ENCODE measurements at places on chromosomes 13 and 19.

DNA sequence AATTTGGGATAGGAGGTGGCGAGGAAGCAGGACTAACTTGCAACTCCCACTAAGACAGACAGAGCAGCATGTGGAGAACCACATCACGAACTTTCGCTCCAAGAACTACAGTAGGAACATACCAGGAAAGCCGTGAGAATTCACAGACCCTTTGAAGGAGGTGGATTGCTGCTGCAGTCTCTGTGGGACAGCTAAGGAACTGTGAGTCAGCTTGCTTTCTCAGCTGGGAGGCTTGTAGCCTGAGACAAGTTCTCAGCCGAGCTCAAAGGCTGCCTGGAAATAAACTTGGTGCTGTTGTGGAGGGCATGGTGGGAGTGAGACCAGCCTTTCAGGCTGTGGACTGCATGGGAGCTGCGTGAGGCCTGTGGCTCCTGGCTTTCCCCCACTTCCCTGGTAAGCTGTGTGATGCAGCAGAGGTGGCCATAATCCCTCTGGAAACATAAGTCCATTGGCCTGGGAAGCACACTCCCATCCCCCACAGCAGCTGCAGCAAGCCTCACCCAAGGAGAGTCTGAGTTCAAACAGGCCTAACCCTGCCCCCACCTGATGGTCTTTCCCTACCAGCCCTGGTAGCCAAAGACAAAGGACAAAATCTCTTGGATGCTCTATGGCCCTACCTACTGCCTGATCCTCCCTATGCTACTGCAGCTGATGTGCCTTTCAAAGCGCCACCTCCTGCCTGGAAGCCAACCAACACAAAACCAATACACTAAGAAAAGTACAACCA is 441.1 kb upstream of the HTR2A start:
- no peak for DNase-seq

DNA sequence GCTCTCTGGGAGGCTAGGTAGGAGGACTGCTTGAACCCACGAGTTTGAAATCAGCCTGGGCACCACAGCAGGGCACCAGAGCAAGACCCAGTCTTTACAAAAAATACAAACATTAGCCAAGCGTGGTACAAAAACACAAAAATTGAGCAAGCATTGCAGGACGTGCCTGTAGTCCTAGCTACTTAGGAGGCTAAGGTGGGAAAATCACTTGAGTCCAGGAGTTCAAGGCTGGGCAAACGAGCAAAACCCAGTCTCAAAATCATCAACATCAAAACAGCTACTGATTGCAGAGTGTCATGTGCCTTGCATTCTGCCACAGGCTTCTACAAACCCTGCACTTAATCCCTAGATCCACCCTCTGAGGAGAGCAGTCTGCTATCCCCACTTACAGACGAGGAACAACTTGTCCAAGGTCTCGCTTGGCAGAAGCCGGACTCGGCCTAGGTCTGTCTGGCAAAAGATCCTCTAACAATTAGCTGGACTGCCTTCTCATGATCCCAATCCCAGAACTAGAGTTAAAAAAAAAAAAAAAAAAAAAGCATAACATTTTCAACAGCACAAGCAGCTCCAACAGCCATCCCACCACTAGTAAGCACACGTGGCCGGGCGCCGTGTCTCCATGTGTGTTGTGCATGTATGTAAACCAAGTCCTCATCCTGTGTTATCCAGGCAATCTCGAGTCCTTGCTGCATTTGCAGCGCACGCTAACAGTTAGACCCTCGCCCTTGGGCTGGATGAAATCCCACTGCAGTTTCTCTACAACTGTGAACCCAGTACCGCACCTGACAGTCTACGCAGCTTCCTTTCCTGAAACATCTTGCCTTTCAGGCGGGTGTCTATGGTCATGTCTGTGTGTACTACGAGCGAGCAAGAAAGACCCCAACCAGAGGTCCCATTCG is 2.0 kb downstream of the PPP6R1 start:
- no peak for DNase-seq

DNA sequence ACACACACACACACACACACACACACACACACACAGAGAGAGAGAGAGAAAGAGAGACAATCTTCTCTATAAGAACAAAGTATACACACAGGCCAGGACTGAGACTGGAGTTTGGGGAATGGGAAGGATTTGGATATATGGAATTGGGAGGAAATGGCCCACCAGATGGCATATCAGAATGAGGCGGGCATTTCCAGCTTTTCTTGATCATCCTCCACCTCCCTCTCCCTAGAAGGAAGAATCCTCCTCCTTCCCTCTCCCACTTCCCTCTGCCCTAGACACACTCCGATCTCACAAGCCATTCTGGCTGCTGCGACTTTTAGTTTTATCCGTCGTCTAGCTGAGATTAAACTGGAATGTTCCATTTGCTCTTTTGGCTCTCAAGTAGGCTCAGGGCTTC is 10.0 kb upstream of the CEBPG start:
- DNase-seq: no peak

DNA sequence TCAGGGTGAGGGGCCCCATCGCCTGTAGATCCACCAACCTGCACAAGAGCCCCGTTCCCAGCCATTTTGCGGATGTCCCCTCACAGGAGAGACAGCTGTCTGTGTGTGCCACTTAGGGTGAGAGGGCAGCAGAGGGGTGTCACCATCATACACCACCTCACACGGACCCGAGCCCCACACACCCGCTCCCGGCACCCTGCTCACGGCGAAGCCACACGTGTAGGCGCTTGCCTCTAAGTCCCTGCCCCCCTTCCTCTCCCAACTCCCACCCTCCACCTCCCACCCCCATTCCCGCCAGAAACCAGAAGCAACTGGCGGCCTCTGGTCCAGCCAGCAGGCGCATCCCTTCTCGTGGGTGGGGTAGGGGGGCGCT is 4.0 kb upstream of the DPF1 start:
- DNase-seq: no peak

GRCh38 chr19:1455002-1455335 is 5.0 kb downstream of the APC2 start:
- no peak for DNase-seq

DNA sequence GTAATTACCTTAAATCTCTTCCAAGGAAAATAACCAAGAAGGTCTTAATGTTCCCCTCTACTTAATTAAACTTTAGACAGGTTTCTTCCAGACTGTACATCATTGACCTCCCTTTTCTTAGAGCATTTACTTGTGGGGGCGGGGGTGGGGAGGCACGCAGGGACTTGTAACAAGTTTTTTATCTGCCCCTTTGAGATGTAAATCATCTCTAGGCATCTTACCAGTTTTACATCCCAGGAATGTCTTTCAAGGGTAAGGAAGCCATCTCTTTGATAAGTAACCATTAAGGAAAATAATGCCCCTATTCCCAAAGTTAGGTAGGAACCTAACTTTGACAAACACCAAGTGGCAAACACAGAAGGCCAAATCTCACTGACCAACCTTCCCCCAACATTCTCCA is 528.6 kb downstream of the SUCLA2 start:
- no peak for DNase-seq

GRCh38 chr13:75978818-75979217 is 342.7 kb downstream of the LMO7 start:
- DNase-seq: no peak

DNA sequence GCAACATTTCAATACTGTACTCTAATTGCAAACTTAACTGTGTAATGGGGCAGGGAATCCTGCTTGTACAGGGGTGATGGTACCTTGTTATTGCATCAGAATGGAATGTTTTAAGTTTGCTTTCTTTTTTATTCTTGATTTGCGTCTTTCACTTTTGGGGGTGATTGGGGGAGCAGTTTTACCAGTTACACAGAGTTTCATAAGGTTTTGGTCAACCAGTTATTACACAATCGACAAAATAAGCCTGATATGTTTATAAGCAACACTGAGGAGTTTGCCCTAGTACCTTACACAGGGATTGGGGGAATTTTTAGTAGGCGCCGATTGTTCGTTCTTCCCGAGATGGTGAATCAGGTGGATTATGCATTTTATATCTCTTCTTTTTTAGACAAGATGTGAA is 2.7 kb downstream of the KLF5 start:
- no peak for DNase-seq

GRCh38 chr13:101835920-101836319 is 383.4 kb downstream of the ITGBL1 start:
- no peak for DNase-seq

- no peak for DNase-seq
Observed at GRCh38 chr13:104105418-104106355, 1039.5 kb upstream of the SLC10A2 start.

- no peak for DNase-seq
Observed at GRCh38 chr19:5914358-5914774, 312 bp downstream of the CAPS start.

- DNase-seq: no peak
Observed at GRCh38 chr19:15556634-15557181, 48.4 kb downstream of the CYP4F22 start.

- no peak for DNase-seq
Observed at GRCh38 chr13:49553888-49554287, 31.5 kb downstream of the RCBTB1 start.

GRCh38 chr19:21612403-21612872 is 107.0 kb downstream of the ZNF429 start:
- no peak for DNase-seq

GRCh38 chr13:113605866-113606438 is 21.4 kb downstream of the TFDP1 start:
- no peak for DNase-seq

DNA sequence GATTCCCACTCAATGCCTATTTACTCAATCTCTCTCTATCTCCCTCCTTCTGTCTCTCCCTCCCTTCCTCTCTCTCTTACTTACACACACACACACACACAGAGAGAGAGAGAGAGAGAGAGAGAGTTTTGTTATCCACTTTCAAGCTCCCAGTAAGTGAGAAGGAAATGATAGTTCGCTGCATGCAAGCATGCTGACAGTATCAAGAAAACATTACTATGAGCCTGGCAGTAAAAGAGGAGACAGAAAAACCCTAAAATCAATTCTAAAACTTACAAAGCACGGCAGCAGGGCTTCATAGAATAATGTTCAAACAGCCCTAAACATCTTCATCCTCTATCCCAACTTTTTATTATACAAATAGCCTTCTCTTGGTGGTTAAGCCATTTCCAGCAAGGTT is 171.9 kb downstream of the FOXO1 start:
- DNase-seq: no peak

DNA sequence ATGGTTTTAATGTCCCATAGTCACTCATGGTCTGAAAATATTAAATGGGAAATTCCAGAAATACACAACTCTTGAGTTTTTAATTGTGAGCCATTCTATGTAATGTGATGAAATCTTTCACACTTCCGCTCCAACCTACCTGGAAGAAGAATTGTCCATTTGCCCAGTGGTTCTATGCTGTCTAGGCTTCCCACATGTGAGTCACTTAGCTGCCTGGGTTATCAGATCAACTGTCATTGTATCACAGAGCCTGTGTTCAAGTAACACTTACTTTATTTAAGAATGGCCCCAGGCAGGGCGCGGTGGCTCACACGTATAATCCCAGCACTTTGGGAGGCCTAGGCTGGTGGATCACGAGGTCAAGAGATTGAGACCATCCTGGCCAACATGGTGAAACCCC is 1450.5 kb downstream of the EFNB2 start:
- DNase-seq: no peak

DNA sequence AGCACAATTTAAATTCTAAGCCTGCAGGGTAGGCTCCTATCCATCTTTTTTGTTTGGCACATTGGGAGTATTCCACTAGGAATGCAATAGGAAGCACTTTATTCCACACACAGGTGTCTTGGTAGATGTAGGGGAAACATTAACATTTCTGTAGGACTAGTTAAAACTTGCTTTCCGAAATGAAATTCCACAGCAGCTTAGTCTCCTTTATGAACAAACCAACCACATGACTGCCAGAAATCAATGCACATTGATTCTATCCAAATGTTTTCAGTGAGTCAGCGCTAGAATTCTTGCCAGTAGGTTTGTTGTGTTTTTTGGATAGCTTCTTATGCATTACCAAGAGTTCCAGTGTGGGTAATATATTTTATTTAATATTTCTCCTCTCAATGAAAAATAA is 207.9 kb upstream of the CSNK1A1L start:
- peak; percentile 57 for DNase-seq

- DNase-seq: peak; percentile 73
Observed at GRCh38 chr19:46478356-46478986, 7.1 kb upstream of the PNMA8A start.

GRCh38 chr13:47112205-47112902 is 215.5 kb upstream of the HTR2A start:
- DNase-seq: no peak

- DNase-seq: no peak
Observed at GRCh38 chr19:41863209-41863931, 3.3 kb downstream of the RPS19 start.

GRCh38 chr13:111058796-111059506 is 56.2 kb upstream of the ARHGEF7 start:
- no peak for DNase-seq

DNA sequence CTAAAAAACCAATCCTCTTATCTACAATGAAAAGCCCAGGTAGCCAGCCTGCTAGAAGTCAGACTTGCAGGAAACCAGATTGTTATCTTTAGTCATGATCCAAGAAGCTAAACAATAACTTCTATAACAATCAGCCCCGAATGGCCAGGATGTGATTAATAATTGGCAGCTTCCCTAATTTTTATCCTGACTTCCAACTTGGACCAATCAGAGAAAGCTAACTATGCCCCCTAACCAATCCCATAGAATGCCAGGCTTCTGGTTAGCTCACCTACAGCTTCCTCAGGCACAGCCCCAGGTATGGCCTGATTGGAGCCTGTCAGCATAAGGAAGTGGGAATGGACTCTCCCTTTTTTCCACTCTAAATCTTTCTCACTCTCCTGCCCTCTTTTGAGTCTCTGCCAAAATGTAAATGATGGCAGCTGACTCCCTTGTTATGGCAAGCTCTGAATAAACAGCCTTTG is 394.9 kb downstream of the DLEU7 start:
- DNase-seq: no peak

DNA sequence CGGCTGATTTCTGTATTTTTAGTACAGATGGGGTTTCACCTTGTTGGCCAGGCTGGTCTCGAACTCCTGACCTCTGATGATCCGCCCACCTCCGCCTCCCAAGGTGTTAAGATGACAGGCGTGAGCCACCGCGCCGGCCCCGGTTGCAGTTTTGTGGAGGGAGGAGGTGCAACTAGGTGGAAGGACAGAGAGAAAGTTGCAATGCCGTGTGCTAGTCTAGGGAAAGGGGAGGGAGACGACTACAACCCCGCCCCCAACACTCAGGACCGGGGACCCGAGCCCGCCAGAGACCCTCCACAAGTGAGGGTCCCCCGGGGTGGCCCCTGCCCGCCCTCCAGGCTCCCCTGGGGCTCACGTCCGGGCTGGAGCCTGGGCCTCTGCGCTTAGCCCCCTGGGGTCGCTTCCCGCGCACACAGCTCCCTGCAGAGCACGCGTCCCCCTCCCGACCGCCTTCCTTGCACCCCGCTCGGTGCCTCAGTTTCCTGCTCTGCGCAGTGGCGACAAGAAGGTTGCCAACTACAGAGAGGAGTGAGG is 1.2 kb upstream of the ARID3A start:
- DNase-seq: no peak
